ENCODE measurements at places on chromosomes 3 and 15.

- DNase-seq, result no peak
Measured at GRCh38 chr3:46883054-46883829, 5.7 kb downstream of the PTH1R start.

DNA sequence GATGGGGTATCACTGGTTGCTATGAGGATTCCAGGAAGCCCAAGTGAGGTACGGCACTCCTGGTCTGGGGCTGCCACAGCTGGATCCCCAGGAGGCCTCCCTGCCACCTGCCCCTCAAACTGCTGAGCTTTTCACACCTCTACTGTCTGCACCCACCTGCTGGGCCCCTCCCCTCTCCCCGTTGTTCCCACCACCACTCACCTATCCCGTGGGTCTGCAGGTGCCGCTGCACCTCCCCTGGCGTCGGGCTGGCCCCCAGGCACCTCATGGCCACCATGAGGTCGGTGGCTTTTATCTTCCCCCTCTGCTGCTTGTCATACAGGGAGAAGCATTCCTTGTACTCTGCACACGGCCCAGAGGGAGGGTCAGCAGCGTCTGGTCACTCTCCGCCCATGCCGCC lies 5.8 kb downstream of the CALML4 start:
- DNase-seq, result no peak

GRCh38 chr3:44323341-44323955 lies 15.1 kb upstream of the TCAIM start:
- DNase-seq, result peak; percentile 58

- DNase-seq, result no peak
Measured at GRCh38 chr15:25207369-25207768, 231.5 kb downstream of the UBE3A start.

DNA sequence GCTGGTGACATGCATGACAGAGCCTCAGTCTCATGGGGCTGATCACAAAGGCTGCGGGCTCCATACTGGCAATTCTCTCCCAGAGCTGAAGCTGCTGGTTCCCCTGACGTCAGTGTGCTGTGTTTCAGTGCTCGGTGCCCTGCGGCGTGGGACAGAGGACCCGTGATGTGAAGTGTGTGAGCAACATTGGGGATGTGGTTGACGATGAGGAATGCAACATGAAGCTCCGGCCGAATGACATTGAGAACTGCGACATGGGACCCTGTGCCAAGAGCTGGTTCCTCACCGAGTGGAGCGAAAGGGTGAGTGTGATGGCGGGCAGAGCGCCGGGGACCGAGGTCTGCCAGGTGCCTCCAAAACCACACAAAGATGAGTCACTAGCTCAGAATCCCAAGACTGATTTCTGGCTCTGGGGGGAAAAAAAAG lies 62.0 kb upstream of the NR2E3 start:
- DNase-seq, result peak; percentile 84

GRCh38 chr15:51856714-51857380 lies 27.4 kb downstream of the TMOD3 start:
- DNase-seq, result no peak

- no peak for DNase-seq
Measured at GRCh38 chr3:51559961-51560360, 21.4 kb downstream of the RAD54L2 start.

DNA sequence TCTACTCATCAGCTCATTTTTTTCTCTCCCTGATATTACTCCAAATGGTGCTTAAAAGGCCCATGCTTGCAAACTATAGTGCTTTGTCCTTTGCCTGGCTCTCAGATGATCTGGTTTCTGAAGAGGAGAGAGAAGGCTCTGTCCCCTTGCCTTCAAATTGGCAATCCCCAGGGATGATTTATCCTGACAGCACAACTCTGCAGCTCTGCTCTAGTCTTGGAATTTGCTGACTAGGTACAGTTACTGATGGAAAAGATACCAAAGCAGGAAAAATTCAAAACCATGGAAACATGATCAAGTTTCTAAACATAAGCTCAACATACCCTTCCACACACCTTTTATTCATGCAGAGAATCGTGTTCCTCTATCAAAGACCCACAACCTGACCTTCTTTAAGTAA lies 106.7 kb upstream of the CADPS start:
- no peak for DNase-seq

DNA sequence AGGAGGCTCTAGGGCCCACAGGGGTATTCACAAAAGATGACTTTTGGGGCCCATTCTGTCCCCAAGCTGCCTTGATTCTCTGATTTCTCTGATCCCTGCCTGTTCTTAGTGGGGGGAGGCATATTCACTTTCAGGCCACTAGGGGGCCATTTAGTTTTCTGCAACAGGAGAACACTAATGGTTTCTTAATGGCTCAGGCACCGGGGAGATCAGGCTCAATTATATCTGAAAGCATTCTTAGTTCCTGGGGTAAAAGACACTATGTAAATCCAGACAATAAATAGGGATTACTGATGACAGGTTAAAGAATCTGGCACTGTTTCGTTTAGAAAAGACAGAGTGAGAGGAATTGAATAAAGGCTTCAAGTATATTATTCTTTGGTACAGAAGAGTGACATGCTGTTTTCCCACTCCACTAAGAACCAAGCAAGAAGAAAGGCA lies 2.5 kb upstream of the INAFM2 start:
- peak; percentile 67 for DNase-seq

DNA sequence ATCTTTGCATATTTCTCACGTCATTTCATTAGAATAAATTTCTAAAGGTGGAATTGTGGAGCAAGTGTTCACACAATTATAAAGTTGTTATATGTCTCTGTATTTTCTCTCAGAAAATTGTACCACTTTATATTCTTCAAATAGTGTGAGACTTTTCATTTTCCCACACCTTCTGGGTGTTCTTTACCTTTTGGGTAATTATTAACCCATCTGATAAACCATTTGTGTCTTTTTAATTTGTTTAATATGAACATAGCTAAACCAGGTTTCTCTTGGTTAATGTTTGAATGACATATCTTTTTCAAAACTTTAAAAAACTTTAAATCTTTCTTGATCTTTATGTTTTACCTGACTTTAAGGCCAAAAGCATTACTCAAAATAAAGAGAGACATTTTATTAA lies 40.5 kb downstream of the DZIP3 start:
- DNase-seq, result no peak

DNA sequence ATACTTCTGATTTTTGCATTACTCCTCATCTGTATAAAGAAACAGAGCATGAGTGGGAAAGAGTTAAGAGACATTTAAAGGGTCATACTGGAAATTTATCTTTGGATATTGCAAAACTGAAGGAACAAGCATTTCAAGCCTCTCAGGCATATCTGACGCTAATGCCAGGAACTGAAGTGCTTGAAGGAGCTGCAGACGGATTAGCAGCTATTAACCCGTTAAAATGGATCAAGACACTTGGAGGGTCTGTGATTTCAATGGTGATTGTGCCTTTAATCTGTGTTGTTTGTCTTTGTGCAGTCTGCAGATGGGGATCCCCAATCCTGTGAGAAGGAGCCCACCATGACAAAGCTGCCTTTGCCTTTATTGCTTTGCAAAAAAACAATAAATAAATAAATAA lies 202.5 kb upstream of the UBE3A start:
- DNase-seq, result no peak

- no peak for DNase-seq
Measured at GRCh38 chr3:122975163-122975923, 52.2 kb downstream of the SEMA5B start.

GRCh38 chr15:57054204-57054750 lies 135.8 kb downstream of the TCF12 start:
- no peak for DNase-seq

DNA sequence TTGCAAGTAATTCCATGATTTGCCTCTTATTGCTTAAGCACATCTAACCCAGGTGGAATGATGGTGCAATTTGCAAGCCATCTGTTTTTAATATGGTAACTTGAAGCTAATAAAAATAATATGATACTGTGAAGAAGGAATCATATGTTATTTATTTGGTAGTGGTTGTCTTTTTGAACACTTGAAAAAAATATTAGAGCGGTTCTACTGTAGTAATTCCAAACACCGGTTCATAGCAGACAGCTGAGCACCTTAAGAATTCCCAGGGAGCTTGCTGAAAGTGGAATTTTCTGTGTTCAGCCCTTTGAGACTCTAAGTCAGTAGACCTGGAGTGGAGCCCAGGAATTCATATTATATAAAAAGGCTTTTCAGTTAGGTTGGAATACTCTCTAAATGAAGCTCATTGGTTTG lies 687.4 kb downstream of the EDEM1 start:
- DNase-seq, result no peak

GRCh38 chr3:195410546-195410945 lies 32.3 kb downstream of the ACAP2 start:
- no peak for DNase-seq

GRCh38 chr15:65981837-65982626 lies 112.7 kb downstream of the RAB11A start:
- peak; percentile 58 for DNase-seq

GRCh38 chr3:189773056-189773455 lies 141.9 kb downstream of the TP63 start:
- no peak for DNase-seq

DNA sequence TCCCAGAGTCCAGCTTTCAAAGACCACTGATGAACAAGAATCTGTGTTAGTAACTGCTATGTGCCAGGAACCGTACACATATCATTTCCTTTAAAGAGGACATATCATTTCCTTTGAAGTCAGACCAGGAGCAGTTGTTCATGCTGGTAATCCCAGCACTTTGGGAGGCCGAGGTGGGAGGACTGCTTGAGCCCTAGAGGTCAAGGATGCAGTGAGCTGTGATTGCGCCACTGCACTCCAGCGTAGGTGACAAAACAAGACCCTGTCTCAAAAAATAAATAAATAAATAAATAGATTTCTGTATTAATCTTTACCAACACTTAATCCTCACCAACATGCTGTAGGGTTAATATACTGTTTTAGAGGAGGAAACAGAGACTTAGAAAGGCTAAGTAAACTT lies 23.9 kb upstream of the CDV3 start:
- no peak for DNase-seq

All from SW480 (cell line).